ENCODE measurements at places on chromosomes 16 and 17. TPM values are rescaled to one million over a fixed set of nuclear protein-coding genes. Genes with fewer than 3 reads are reported as not detected.

Gene TMEM208
- 24.6 TPM for total RNA-seq

Gene CRAMP1
- 26.1 TPM for total RNA-seq

Gene KRTAP4-1
- total RNA-seq: not detected

Gene RHBDF2
- 37.9 TPM for total RNA-seq

Gene TMC7
- total RNA-seq: 9.6 TPM

Gene NAA38
- 53.5 TPM for total RNA-seq

Gene NEURL4
- 37.0 TPM for total RNA-seq

Gene PRR35
- total RNA-seq: not detected

Gene HSBP1
- 75.6 TPM for total RNA-seq

Gene KAT2A
- total RNA-seq: 58.0 TPM

Gene GPR179
- total RNA-seq: 0.22 TPM

Gene TMC5
- 1.7 TPM for total RNA-seq

Gene PLEKHH3
- total RNA-seq: 40.3 TPM

Gene SRCIN1
- 4.5 TPM for total RNA-seq

Gene RNF166
- 28.6 TPM for total RNA-seq

Gene CDR2L
- total RNA-seq: 11.5 TPM

Gene GNAO1
- 7.9 TPM for total RNA-seq

Gene TBC1D3C
- not detected for total RNA-seq

Gene CCL3
- 39.9 TPM for total RNA-seq

Gene COASY
- total RNA-seq: 45.2 TPM

Gene GSDMA
- total RNA-seq: 1.5 TPM

Gene KDM8
- total RNA-seq: 8.3 TPM

Gene ANTKMT
- total RNA-seq: 26.3 TPM

Gene ITGAX
- 41.1 TPM for total RNA-seq

Gene CES1
- 45.2 TPM for total RNA-seq

Gene DRC7
- not detected for total RNA-seq

Gene TRPV2
- total RNA-seq: 26.3 TPM

Gene CTRB2
- total RNA-seq: 7.3 TPM

Gene CCL7
- total RNA-seq: 1.6 TPM

Gene CORO6
- total RNA-seq: 21.5 TPM

Gene OR1G1
- not detected for total RNA-seq

Gene UBB
- 589 TPM for total RNA-seq

Gene PPL
- 85.1 TPM for total RNA-seq

Gene HSD11B2
- 0.53 TPM for total RNA-seq

Data from sciatic nerve (tissue), 2 donors.